ENCODE measurements at places on chromosomes 1 and 21.

GRCh38 chr1:58815686-58816071 is 31.8 kb upstream of the JUN start:
- DNase-seq = no peak

DNA sequence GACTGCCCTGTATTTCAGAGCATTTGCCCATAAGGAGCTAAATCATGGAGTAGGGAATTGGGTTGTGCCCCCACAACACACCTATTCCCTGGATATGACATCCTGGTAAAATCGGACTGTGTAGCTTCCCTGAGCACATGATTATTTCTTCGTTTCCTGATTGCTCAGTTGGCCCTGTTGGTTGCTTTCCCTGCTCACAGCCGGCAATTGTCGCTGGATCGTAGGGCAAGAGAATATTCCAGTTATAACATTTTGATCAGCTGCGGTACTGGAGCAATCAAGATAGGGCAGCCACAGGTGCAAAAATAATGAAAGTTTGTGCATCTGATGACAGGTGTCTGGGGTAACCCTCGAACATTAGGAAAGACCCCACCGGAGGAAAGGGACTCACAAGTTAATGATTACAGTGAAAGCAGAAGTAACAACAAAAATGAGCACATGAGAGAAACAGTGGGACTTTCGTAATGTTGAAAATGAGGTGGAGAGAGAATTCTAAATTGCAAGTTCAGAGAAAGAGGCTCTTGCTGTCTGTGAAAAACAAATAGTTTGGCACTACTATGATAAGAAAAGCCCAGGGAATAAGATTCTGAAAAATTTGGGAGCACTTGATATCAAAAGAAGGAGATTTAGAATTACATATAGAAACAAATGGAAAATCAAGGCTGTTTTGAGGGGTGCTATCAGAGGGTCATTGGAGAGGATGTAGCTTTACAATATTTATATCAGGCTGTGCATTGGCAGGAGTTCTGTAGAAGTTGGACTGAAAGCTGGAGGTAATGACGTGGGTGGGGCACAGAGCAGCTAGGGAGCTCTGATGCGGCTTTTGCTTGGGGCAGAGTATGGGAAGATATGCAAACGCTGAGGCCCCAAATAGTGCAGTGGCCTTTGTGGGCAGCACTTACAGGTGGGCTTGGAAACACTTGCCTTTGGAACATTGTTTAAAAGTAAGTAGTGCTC is at the start of gene MAB21L3:
Gene MAB21L3, plus strand, starts transcription at position 833 of the 957 bp plus-strand sequence. CDS start 1,217 bp downstream, outside the sequence.
- DNase-seq = peak; percentile 16

DNA sequence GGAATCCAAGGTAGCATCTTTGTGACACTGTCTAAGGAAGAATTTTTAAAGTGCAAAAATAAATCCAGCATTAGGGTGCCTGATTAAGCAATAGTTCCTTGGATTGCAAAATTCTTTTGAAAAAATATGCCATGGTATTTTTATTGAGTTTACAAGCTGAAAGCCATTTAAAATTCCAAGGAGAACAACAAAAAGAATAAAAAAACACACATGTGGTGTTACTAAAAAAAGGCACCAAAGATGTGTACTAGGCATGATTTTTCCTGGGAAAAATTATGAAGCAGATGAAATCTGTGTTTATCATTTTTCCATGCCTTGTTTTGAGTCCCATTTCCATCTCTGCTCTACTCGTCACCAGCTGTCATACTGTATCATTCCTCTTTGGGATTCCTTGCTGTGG is 157.0 kb upstream of the ZNHIT6 start:
- DNase-seq = no peak

GRCh38 chr1:107689733-107690132 is 275.2 kb downstream of the VAV3 start:
- no peak for DNase-seq

- DNase-seq = no peak
Observed at GRCh38 chr1:115067161-115067859, 22.0 kb downstream of the TSPAN2 start.

DNA sequence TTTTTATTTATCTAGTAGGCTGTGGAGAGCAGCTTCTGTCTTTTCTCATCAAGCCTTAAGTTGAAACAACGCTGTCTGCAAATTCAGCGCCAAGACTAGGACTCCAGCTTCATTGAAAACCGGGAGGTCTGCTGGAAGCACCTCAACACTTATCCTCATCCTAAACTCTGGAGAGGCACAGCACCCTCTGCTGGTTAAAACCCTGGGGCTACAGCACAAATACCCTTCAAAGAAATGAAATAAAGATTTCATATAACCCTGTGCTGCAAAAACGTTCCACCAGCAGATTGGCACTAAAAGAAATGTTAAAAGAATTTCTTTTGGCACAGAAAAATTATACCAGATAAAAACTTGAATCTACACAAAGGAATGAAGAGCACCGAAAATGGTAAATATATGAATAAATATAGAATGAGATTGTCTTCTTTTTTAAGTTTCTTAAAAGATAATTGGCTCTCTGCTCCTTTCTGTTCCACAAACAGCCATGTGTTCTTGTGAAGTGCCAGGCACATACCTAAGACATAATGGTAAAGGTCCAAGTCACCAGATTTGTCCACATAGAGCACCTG is 227.7 kb upstream of the SAMSN1 start:
- no peak for DNase-seq

DNA sequence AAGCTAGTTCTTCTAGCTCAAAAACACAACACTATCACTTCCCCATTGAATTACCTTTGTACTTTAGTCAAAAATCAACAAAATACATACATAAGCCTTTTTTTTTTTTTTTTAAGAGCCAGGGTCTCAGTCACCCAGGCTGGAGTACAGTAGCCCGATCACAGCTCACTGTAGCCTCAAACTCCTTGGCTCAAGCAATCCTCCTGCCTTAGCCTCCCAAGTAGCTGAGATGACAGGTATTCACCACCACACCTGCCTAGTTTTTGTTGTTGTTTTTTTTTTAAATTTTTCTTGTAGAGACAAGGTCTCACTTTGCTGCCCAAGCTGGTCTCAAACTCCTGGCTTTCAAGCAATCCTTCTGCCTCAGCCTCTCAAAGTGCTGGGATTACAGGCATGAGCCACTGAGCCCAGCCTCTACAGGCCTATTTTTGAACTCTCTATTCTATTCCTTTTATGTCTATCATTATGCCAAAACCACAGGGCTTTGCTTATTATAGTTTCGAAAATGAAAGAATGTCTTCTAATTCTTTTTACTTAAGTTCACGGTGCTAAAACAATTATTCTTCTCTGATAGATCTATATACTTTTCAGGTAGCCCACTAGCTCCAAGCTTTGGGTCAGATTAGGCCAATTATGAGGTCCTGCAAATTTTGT is 29.6 kb downstream of the GPBP1L1 start:
- DNase-seq = no peak

DNA sequence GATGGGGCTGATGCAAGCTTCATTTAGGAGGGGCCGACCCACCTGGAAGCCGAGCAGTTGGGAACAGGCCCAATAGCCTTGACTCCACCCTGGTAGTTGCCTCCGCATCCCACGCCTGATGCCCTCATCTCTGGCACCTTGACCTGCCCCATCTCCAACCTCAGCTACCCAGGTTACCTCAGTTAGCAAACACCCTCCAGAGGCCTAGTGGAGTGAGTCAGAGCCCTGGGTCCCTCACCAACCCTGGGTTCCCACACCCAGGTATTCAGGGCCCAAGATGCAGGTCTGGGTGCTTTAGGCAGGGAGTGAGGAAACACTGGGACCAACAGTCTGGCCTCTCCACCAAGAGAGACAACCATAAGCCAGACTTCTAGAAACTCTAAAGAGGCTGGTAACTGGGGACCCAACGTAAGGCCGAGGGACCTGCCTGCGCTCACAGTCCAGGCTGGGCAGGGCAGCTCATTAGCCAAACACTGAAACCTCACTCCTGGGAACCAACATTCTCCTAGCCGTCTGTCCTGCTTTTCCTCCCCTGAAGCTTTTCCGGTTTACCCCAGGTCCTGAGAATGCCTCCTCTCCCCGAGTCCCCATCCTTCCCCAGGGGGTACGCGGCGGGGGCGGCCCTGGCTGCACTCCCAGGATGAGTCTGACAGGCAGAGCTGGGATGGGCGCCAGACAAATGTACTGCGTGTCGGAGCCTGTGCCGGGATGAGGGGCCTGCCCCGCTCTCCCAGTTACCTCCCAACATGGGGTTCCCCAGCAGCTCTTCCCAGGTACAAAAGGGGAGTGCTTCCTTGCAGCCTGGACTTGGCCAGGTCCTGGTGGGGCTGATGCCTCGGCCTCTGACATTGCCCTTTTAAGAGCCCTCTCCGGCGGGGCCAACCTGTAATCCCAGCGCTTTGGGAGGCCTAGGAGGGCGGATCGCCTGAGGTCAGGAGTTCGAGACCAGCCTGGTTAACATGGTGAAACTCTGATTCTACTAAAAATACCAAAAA is 8.9 kb upstream of the CELSR2 start:
- no peak for DNase-seq

GRCh38 chr1:151681923-151682322 is 34.7 kb downstream of the CELF3 start:
- no peak for DNase-seq

GRCh38 chr21:44405948-44406872 is 49.1 kb upstream of the LRRC3 start:
- DNase-seq = no peak

GRCh38 chr1:43321331-43321891 is 16.2 kb upstream of the MPL start:
- no peak for DNase-seq

Data from NCI-H2227 treated with DMSO at 0.1 percent for 48 hours (cell line).